ENCODE measurements at places on chromosomes 4 and X.

DNA sequence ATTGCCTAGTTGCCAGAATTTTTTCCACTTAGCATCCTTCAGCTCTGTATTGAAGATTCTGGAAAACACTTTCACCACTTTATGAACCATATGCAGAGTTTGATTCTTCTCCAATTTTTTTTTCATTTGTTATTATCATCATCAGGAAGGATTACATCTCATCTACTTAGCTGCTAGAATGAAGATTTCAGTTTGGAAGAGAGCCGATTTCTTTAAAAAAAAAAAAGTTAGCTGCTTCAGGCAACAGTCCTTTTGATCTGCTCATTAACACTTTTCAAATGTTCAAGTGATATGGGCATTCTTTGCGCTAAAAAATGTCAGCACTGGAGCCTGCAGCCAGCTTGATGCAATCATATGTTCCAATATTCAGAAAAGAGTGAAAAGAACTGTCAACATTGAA is 76.2 kb downstream of the ANTXR2 start:
- DNase-seq, result no peak

- no peak for DNase-seq
These were observed 363.9 kb upstream of the PPP1R2C start for GRCh38 chrX:43141885-43142284.

DNA sequence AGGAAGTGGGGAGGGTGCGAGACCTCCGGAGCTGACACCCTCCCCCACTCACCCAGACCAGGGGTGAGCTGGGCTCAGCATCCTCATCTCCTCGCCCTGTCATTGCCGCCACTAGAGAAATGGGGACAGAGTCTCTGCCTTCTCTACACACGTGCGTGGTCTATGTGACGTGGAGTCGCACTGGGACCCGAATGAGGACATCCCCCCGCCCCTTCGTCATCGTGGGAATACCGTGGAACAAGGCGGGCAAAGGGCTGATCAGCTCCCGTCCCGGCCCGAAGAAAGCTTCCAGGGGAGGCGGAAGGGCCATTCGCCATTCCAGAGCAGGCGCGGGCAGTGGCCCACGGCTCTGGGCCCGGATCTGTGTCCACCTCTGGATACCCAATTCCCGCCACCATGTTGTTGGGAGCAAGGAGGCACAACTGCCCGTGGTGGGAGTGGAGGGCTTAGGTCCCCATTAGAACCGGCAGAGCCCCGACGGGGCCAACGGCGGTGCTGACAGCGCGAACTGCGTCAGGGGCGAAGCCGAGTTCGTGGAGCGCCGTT is 12.0 kb downstream of the HMX1 start:
- DNase-seq, result no peak

GRCh38 chr4:54165438-54165837 is 63.7 kb upstream of the PDGFRA start:
- no peak for DNase-seq
